Stimulated activated CD8-positive, alpha-beta memory T cell treated with anti-CD3 and anti-CD28 coated beads, Interleukin-15, amount 100 ng/mL, for 4 hours (primary cell): ENCODE measurements at places on chromosomes 11 and 22.

GRCh38 chr11:61627850-61628661 lies 47.2 kb upstream of the SYT7 start:
- no peak for DNase-seq

DNA sequence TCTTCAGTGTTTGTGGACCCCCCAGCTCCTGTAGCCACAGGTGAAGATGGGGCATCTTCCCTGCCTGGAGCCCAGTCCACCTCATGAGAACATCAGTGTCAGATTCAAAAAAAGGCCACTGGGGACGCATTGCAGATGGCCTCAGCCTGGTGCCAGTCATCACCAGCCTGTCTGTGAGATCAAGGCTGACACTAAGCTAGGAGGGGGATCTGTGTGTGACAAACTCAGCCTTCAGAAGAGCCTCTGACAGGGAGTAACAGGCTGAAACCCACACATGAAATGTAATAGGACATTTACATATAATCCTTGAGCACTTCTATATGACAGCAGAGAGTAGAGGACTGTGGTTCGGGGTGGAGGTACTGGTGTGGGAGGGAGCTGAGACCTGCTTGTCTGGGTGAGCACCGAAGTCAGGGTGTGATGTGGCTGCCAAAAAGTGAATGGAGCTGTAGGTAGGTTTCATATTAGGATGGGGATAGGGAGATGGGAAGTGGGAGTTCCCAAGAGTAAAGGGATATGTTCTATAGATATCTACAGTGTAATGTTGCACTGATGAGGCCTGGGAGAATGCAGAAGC lies 20.5 kb upstream of the CCDC134 start:
- no peak for DNase-seq

GRCh38 chr22:29245626-29246385 lies 22.0 kb downstream of the RHBDD3 start:
- DNase-seq: peak; percentile 37

DNA sequence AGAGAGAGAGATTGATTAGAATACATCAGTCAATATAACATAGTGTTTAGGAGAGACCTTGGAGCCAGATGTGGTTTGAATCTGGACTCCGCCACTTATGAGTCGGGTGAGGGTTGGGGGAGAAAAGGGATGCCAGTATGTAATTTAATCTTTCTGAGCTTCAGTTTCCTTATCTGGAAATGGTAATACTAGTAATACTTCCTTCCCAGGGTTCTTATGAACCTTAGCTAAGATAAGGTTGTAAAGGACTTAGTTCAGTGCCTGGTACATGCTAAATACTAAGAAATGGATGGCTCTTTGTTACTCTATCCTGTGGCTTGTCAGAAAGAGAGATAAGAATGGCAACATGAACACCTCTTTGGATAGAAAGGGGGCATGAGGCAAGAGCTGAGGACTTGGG lies 226.1 kb upstream of the NARS2 start:
- DNase-seq: no peak

DNA sequence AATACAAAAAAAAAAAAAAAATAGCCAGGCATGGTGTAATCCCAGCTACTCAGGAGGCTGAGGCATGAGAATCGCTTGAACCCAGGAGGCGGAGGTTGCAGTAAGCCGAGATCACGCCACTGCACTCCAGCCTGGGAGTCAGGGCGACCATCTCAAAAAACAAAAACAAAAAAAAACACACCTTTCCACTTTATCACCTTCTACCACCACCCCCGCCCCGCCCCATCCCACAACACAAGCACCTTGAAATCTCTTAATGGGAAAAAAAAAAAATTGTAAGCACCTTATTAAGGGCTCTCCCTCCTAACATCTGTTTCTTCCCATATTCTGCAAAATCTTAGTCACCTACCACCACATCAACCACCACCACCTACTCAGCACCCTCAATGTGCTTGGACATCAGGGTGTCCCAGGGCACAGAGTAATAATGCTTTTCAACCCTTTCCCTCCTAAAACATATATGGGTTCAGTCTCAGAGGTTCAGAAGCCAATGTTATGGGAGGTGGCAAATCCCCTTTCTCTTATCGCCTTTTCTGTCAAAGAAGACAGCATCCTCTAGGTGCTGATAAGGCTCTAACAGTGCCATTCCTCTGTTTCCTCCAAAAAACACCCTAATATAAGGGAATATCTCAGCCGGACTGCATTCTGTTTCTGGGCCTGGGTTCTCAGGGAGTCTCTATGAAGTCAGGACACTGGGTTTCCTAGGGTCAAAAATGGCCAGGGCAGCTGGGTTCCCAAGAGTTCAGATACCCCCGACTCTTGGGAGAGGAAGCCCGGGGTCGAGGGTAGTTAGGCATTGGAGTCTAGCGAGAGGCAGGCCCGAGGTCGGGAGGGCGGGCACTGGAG lies 718 bp downstream of the INTS5 start:
- no peak for DNase-seq

GRCh38 chr11:117121176-117121575 lies 22.9 kb upstream of the PAFAH1B2 start:
- no peak for DNase-seq

DNA sequence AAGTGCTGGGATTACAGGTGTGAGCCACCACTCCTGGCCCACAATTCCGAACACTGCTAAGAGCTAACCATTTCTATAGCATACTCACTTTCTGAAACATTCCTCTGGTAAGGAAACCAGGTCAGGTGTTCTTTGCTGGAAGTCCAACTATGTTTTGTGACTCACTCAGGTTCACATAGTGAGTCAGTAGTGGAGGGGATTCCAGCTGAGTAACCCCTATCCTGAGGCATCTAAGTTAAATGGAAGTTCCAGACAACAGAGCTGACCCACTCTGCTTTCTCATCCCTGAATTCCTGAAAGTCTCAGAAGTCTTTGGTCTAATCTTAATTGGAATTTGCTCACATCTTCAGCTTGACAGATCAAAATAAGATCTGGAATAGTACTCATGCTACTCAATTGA lies 3.0 kb upstream of the CHRNA10 start:
- DNase-seq: no peak

DNA sequence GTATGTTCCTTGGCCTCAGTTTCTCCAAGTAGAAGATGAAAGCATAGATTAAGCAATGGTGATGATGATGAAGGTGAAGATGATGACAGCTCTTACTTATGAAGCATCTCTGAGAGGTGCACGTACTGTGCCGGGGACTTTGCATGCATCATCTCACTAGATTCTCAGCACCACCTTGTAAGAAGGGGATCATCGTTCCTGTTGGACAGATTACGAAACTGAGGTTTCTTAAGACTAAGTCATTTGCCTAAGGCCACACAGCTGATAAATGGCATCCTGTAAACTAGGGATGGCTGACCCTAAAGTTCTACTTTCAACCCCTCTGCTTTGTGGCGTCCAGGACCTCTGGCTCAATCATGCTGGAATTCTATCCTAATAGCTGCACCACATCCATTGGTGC lies 8.7 kb downstream of the MS4A15 start:
- no peak for DNase-seq

DNA sequence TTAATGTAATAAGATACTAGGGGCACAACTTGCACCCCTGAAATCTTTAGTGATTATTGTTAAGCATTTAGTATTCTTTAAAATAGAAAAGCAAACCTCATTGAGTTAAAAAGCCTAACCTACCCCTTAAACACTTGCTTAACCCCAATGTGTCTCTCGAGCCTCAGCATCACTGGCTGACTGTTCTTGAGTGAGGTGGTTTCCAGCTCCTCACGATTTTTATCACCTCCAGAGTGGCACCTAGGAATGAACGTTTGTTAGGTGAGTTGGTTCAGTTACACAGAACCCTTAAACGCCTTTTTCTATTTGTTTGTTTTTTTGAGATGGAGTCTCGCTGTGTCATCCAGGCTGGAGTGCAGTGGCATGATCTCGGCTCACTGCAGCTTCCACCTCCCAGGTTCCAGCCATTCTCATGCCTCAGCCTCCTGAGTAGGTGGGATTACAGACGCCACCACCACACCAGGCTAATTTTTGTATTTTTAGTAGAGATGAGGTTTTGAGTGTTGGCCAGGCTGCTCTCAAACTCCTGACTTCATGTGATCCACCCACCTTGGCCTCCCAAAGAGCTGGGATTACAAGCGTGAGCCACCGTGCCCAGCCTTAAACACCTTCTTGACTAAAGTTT lies 13.7 kb downstream of the YWHAH start:
- no peak for DNase-seq

DNA sequence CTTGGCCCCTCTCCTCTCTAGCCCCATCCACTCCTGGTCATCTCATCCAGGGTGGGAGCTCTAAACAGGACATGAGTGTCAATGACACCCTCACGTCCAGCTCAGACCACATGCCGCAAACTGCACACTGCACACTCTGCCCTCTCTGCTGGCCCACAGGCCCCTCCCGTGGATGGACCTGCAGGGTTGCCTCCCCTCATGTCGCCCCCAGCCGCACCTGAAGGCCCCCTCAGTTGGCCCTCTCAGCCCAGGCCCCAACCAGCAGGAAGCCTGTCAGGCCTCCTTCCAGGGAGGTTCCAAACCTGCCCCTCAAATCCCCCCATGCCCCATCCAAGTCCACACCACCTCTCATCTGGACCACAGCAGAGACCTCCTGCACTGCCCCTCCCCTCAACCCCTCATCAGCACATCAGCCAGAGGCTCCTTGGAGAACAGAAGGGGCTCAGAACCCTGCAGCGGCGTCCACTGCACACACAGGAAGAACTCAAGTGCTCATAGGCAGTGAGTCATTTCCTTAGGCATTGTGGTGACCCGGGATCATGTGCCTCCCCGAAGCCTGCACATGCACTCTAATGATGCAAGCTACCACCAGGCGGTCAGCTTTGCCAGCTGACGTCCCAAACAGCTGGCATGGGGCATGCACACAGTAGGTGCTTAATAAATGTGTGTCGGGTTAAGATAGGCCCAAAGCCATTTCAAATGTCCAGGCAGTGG lies 12.9 kb upstream of the CDKN1C start:
- peak; percentile 39 for DNase-seq

GRCh38 chr11:73671701-73672100 lies 25.3 kb downstream of the PLEKHB1 start:
- no peak for DNase-seq

DNA sequence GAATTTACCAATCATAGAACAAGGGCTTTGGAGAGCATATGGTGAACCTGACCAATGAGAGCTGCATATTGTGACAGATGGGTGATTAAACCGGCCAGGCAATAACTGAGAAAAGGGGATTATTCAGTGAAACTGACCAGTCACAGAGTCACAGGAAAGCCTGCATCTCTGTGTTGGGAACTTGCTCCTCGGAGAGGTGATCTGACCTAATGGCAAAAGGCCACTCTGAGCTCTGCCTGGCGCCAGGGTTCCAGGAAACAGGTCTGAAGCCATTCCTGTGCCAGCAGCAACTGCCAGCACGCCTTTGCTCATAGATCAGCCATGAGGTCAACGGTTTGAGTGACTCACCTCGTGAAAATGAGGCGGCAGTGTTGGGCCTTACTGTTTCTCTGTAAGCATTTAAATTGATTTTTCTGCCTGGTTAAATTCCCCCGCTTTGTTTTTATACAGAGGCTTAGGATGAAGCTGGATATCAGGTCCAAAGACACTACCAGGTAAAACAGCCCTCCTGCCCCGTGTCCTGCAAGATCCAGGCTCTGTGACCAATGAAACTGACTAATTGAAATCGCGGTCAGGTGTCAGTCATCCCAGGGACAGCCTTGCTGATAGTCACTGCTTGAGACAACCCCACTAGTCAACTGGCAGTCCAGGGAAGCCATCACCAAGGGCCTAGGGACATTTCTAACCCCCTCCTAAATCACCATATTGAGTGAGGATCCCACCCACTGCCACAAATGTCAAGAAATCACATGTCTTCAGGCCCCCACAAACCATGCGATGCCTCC lies 35.8 kb upstream of the MYOD1 start:
- DNase-seq: no peak

GRCh38 chr11:64372802-64373597 lies 14.0 kb downstream of the RPS6KA4 start:
- no peak for DNase-seq

- no peak for DNase-seq
Measured at GRCh38 chr11:108197351-108197750, 25.1 kb downstream of the NPAT start.

- DNase-seq: no peak
Measured at GRCh38 chr11:67098799-67099429, 20.1 kb upstream of the KDM2A start.

DNA sequence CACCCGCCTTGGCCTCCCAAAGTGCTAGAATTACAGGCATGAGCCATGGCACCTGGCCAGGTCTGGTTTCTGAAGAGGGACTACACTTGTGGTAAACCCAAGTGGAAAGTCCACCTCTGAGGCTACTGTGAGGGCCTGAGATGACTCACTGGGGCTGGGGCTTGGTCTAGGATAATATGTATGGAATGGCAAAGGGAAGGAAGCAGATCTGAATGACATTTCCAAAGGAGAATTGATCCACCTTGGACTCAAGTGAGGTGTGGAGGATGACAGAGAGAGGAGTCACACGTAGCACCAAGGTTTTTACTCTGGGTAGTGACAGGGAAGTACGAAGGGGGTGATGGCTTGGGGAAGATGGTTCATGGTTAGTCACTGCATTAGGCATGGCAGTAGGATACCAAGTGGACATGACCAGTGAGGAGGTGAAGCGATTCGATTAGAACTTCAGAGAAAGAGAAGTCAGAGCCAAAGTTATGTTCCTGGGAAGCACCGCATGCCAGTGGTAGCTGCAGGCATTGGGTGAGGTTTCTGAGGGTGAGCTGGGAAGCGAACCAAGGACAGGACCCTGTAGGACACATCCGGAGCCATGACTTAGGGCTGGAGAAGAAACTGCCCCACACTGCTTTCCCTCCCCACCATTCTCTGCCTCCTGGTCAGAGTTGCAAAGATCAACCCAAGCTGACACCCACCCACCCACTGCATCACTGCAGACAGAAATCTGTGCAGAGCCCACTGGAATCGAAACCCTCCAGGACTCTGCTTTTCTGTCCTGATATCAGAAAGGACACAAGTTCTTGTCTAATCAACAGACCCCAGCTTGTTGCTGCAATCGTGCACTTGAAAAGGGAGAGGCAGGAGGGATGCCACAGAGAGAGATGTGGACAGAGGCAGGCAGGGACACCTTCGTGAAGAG lies 13.0 kb upstream of the BCL9L start:
- no peak for DNase-seq

DNA sequence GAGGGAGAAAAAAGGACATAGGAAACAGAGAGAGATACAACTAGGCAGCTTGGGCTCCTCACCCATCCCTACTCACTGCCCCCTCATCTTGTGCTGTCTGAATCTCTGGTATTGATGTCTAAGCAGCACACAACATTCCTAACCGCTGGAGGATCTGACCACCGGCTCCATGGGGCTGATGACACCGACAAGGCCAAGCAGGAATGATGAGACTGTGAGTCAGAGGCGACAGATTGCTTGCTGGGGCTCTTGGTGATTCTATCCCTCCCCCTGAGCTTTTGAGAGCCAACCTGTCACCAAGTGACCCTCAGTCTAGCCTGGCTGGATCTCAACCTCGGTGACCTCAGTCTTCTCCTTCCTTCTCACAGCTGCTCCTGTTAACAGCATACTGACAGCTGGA lies 13.8 kb downstream of the PAMR1 start:
- DNase-seq: no peak

- no peak for DNase-seq
Measured at GRCh38 chr11:34204396-34205279, 99.2 kb downstream of the NAT10 start.
